ENCODE measurements at places on chromosomes 11 and 22.
A peak's percentile ranks its signal among the peaks of the same experiment; 100 is the strongest.

- DNase-seq, result no peak
Measured at GRCh38 chr22:32625985-32626384, 151.4 kb downstream of the FBXO7 start.

DNA sequence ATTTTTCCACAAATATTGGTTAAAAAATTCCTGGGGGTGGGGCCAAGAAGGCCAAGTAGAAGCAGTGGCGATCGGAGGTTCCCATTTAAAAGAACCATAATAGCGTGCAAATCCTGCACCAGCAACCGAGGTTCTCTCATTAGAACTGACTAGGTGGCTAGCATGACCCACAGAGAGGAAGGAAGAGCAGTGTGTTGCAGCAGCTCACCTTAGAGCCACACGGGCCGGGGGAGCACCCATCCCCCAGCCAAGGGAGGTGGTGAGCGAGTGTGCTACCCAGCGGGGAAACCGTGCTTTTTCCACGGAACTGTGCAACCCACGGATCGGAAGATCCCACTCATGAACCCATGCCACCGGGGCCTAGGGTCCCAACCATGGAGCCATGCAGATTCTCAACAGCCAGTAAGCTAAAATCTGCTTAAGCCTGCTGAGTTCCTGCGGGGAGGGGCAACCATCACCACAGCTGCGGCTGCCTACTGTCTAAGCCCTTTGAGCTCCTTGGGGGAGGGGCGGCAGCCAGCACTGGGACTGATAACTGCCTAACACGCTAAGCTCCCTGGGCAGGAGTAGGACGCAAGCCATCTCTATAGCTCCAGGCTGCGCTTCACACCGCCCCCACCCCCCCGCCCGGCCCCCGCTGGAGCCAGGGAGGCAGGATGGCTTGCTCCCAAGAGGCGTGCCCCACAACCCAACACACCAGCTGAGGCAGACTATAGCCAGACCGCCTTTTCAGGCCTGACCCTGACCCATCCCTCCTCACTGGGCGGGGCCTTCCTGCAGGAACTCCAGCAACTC, 21.0 kb upstream of the HTATIP2 start:
- no peak for DNase-seq

DNA sequence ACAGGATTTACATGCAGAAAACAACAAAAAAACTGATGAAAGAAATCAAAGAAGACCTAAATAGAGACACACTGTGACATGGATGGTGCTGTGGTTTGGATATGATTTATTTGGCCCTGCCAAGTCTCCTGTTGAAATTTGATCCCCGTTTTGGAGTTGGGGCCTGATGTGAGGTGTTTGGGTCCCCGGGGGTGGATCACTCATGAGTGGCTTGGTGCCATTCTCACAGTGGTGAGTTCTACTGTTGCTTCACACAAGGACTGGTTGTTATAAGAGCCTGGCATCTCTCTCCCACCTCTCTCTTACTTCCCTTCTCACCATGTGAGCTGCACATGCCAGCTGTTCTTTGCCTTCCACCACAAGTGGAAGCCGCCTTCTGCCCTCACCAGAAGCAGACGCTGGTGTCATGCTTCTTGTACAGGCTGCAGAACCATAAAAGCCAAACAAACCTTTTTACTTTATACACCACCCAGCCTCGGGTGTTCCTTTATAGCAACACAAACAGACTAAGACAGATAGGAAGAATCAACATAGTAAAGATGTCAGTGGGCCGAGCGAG, 7.8 kb upstream of the RTL6 start:
- DNase-seq, result no peak

- DNase-seq, result no peak
Measured at GRCh38 chr11:124536520-124536919, 6.9 kb downstream of the OR8B12 start.

DNA sequence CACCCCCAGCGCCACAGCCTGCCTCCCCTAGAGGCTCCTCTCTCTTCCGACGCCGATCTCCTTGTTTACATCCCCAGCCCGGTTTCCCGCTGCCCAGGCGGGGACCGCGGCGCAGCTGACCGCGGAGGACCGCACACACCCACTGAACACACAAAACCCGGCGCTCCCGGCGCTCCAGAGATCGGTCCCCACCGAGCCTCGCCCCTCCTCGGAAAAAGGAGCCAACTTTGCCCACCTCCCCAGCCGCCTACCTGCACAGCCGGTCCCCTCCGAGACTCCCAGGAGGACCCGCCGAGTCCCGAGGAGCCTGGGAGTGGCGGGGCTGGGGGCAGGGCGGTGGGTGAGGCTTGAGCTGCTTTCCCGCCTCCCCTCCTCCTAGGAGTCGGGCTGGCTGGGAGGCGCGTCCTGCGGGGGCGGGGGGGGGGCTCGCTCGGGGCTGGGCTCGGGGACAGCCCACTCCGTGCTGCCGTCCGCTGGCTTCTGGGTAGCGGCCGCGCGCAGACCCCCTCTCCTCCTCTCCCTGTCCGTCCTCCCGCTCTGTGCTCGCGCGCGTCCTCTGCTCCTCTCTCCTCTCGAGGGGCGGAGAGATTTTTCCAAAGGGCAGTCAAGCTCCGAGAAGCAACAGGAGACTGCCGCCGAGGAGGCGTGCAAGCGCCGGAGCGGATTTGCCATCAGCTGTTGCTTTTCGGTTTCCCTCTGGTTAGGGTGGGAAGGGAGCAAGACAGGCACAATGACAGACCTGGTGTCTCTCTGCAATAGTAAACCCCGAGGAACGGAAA, at the start of gene FXYD6:
Gene FXYD6 (minus strand): TSS at position 318 of the 779 bp plus-strand sequence. CDS start 33,882 bp downstream, outside the sequence.
- DNase-seq, result no peak

DNA sequence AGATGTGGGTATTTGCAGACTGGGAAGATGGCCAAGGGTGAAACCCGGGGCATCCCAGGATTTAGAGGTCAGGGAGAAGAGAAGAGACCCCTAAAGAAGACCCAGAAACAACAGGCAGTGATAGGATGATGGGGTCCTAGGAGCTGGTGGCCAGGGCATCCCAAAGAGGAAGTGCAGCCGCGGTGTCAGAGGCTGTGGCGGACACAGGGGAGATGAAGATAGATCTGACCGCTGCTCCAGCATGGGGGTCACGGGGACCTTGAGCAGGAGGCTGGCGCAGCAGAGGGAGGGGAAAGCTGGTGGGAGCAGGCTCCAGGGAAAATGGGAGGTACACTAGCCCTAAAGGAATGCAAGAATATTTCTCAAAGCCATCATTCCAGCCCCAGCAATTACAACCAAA, 47.3 kb downstream of the CTTN start:
- no peak for DNase-seq

GRCh38 chr11:69127081-69127850, 28.5 kb upstream of the SMIM38 start:
- no peak for DNase-seq

DNA sequence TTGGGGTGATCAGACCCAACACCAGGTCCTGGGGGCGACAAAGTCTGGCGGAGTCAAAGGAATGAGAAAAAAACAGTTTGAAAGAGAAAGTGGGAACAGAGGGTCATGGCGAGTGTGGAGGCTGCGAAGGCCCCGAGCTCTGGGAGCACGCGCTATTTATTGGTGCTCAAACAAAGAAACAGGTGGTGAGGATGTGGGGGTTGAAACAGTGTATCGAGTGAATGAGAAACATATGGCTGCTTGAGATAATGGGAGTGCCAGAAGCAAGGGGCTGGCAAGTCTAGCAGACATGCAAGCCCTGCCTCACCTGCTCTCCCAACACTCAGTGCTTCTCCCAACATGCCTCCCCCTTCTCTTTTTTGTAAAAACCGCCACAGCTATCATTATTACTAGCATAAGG, 7.8 kb upstream of the DUSP18 start:
- DNase-seq, result no peak

DNA sequence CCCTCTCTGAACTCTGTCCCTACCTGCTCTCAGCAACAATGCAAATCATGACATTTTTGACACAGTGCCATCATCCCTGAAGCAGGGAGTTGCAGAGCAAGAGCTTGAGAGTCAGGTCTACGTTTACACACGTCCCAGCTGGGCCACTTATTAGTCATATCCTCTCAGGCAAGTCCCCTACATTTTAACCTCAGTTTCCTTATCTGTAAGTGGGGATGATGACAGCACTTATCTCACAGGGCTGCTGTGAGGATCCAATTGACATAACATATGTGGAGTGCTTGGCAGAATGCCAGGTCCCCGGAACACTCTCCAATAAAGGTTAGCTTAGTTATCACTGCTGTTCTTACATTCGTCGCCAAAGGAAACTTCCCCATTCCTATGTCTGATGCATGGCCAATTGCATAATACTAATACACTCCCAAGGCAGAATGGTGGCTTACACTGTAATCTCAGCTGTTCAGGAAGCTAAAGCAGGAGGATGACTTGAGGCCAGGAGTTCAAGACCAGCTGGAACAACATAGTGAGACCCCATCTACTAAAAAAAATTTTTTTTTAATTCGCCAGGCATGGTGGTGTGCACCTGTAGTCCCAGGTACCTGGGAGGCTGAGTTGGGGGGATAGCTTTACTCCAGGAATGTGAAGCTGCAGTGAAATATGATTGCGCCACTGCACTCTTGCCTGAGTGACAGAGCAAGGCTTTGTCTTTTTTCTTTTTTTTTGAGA, 16.6 kb downstream of the ASCC2 start:
- peak; percentile 3 for DNase-seq

- DNase-seq, result no peak
Measured at GRCh38 chr11:62928011-62928410, 6.8 kb upstream of the CHRM1 start.

GRCh38 chr11:34252651-34253050, 105.2 kb downstream of the ABTB2 start:
- DNase-seq, result no peak

DNA sequence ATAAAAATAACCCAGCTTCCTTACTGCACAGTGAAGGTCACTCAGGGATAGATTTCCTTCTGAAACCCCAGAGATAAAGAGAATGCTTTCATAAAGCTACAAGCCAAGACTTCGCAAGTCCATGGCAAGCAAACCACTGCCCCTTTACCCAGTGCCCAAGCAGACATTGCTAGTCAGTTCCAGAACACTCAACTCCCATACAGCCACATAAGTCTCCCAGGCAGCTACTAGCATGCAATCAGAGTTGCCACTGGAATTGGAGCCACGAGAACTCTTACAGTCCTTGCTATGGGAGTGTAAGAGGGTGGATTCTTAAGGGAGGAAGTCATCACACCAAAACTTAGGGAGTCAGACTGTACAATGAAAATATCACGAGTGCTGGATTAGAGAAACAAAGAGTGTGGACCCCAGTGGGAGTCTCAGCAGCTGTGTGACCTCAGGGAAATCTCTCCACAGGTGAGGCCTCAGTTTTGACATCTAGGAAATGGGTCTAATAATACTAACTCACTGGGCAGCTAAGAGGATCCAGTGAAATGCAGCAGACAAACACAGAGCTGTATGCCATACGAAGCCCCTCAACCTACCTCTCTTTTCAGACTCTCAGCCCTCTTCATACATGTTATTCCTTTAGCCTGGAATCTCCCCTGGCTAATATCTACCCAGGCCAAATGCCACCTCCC, 526.6 kb downstream of the MN1 start:
- DNase-seq, result no peak

GRCh38 chr11:111283945-111284481, 14.3 kb upstream of the POU2AF3 start:
- DNase-seq, result no peak

DNA sequence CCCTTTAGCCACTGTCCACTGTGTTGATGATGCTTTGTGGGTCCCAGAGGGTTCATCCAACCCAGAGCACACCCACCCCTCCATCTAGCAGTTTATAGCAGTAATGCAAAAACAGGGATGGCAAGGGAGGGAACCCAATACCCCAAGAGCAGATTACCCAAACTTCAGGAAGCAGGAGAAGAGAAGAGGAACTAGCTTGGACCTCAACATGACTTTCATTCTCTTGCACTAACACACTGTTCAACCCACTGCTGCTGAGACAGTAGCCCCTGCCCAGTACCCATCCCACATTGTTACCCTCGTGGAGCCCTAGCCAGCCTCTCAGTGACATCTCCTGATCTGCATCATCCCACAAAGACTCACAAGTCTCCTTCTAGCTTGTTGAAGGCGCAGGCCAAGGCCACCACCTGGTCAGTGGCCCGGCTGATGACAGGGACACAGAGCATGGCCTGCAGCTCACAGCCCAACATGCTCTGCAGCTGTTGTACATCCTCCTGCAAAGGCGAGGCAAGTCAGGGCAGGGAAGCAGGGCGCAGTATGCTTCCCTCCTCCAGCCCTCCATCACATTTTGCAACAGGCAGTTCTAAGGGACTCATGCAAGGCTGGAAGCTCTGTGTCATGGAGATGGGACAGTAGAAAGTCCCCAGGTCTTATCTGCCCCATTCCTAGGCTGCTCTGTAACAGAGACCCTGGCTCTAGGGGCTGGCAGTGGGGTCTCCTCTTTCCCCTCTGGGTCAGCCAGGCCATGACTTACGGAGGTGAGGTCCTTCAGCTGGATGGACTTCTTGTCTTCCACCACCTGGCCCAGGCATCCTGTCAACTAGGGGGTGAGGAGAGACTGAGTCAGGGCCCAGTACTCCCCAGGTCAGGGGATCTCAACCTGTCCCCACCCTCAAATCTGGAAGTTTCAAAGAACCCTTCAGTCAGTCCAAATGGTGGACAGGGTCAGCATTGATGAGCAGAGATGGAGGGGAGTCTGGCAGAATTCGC, 85.5 kb downstream of the PDE2A start:
- DNase-seq, result no peak

GRCh38 chr22:19902245-19902715, 39.3 kb upstream of the COMT start:
- no peak for DNase-seq

DNA sequence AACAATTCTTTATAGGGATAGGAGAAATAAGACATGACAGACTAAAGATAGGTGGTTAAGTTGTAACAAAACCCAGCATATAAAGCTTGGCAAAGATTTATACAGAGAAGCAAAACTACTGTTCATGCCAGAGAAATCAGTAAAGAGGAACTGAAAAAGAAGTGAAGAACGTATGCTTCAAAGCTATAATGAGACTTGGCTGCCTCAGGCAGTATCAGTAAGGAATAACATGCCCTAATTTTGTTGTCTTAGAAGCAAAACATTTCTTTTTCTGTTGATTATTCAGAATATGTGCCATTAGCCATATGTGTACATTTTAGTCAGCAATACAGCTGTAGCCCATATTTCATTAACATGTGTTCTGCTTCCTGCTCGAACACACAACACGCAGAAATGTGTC, 403.2 kb downstream of the NELL1 start:
- no peak for DNase-seq

DNA sequence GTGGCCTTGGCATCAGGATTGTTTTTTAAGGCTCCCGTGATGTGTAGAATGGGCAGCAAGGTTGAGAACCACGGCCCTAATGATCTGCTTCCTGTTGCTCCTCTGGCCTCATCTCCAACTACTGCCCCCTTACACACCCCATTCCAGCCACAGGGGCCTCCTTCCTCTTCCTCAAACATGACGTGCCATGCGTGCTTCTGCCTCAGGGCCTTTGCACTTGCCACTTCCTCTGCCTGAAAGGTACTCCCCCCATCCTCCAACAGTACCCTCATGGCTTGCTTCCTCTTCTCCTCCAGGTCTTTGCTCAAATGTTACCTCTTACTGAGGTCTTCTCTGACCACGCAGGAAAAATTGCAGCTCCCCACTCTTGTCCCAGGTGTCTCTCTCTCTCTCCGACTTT, 93.9 kb upstream of the CSNK2A3 start:
- DNase-seq, result no peak

Data from T-helper 22 cell (primary cell).